ENCODE measurements at places on chromosomes 1 and 21. TPM values are rescaled to one million over a fixed set of nuclear protein-coding genes. Genes with fewer than 3 reads are reported as not detected.
A peak's percentile ranks its signal among the peaks of the same experiment; 100 is the strongest.

- peak; percentile 20 for DNase-seq
These were observed 3.1 kb downstream of the TACSTD2 start for GRCh38 chr1:58573705-58574591.

Gene FCRL5
- total RNA-seq = not detected

DNA sequence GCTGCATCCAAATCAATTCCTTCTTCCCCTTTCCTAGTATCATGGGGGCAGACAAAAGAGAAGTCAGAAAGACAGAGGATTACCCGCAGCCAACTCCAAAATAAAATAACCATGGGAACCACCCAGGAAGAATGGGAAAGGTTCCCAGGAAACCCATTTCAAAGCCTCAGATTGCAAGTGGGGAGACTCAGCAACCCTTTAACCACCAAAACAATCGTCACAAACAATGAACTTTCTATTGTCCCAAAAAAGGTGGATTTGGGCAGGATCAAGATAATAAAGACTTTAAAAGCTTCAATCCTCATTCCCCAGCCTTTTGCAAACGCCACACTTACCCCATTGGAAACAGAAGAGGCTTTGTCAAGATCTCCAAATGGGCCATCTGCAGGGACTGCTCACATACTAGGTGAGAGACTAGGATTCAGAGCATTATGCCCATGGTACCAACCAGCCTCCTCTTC is 5.1 kb downstream of the TIAM1 start:
- DNase-seq = peak; percentile 15

- DNase-seq = no peak
These were observed 79.2 kb upstream of the NRIP1 start for GRCh38 chr21:15144026-15144425.

Gene SPRR1B
- not detected for total RNA-seq

- DNase-seq = peak; percentile 15
These were observed 33.7 kb downstream of the SPTA1 start for GRCh38 chr1:158652721-158653334.

DNA sequence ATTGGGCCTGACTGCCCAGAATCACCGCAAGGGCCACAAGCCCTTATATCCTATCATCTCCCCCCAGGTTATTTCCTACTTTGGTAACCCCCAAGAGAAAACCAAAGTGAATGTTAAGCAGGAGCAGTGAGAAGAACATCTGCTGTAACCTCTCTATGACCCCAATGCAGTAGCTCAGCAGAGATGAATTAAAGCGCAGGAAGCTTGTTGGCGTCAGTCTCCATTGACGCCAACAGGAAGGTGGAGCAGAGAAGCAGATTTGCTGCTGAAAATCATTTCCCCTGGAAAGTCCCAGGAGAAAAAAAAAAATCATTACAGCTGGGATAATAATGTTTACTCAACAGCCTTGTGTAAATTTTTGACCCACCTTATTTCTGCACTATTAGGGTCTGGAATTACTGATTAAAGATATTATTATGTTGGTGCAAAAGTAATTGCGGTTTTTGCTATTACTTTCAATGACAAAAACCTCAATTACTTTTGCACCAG is 33.2 kb upstream of the FAM163A start:
- peak; percentile 45 for DNase-seq

DNA sequence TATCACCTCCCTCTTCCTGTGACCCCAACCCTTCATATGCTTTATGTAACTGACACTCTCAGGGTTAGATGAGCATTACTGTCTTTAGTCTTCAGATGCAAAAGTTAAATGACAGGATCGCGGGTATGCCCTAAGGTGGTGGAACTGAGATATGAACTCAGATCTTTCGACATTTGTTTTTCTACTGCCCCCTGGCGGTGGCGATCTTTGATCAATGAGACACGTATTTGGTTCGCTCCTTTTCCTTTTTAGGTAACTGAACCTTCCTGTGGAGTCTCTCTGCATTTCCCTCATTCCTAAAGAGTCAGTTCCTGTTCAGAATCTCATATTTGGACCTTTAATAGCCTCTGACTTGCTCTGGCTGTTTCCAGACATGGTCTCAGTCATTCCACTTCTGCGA is 47.8 kb upstream of the ZP4 start:
- no peak for DNase-seq

DNA sequence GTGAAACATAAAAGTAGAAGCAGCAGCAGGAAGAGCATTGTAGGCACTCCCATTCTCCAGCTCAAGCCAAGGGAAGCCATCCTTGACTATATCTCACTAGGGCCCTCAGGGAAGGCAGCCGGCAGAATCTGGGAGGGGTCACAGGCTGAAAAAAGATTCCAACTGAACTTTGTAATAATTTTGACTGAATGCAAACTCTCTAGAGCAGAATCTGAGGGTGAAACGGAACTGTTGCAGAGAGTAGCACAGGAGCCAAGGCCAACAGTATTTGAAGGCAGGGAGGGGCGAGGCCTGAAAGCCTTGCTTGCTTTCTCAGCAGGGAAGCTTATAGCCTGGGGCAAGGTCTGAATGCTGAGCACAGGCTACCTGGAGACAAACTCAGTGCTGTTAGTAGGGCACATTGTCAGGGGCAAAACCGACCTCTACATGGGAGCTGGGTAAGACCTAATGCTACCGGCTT is 180.6 kb downstream of the COL24A1 start:
- no peak for DNase-seq

Gene ACTRT2
- total RNA-seq = not detected

- DNase-seq = no peak
These were observed 25.8 kb downstream of the DESI2 start for GRCh38 chr1:244678697-244679096.

- peak; percentile 74 for DNase-seq
These were observed 7.2 kb upstream of the GNG12 start for GRCh38 chr1:67840449-67840848.

Gene EPHB2
- total RNA-seq = 1.4 TPM

Gene S100A11
- 1,277 TPM for total RNA-seq

GRCh38 chr1:16048573-16049189 is 5.1 kb downstream of the CLCNKB start:
- peak; percentile 30 for DNase-seq

DNA sequence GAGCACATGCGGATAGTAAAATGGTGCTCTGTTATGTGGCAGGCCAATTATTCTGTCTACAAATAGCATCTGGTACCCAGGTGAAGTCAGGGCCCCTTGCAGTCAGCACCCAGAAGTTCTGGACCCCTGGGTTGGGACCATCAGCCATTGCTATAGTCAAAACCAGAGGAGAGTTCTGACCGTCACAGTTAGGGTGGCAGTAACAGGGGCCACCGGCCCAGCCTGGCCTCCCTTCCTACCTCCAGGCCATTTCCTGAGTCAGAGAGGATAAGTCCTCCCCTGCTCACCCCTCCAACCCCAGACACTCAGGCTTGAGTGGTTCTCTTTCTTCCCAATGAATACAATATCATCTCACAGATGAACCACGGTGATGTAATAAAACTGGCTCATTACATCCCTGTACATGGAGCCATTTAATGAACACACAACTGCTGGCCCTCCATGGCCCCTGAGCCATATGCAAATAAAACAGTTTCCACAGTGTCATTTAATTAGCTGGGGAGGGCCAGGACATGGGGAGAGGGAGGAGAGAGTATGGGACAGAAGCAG is 673.6 kb downstream of the MATN1 start:
- no peak for DNase-seq

Gene IL24
- 2.6 TPM for total RNA-seq

- DNase-seq = no peak
These were observed 616.5 kb upstream of the RGS18 start for GRCh38 chr1:191541758-191542157.

GRCh38 chr1:70034403-70034802 is 171.0 kb downstream of the LRRC40 start:
- DNase-seq = peak; percentile 37

DNA sequence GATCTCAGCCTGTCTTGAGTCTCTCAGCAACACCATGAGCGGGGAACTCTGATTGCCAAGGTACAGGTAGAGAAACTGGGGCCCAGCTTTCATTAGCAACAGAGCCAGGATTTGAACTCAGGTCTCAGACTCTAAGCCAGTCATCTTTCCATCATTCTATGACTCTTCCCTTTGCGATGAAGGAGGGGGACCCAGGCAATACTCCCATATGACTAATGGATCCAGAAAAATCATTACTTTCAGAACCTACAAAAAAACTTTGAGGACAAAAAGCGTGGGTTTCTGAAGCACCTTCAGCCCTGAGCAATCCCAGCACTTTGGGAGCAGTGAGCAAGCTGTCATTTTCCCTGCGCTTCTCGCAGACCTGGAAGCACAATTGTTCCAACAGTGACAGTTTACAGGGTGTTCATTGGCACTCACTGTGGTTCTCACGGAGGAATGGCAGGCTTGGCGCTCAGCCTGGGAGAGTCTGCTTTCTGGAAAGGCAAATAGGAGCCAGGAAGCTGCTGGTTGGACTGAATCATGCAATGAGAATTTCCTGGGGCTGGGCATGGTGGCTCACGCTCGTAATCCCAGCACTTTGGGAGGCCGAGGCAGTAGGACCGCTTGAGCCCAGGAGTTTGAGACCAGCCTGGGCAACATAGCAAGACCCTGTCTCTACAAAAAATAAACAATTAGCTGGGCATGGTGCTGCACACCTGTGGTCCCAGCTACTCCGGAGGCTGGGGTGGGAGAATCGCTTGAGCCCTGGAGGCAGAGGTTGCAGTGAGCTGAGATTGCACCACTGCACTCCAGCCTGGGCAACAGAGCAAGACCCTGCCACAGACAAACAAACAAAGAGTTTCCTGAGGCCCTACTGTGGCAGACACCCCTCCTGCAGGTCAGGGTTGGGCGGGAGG is 40.1 kb downstream of the SLC2A7 start:
- DNase-seq = peak; percentile 98

DNA sequence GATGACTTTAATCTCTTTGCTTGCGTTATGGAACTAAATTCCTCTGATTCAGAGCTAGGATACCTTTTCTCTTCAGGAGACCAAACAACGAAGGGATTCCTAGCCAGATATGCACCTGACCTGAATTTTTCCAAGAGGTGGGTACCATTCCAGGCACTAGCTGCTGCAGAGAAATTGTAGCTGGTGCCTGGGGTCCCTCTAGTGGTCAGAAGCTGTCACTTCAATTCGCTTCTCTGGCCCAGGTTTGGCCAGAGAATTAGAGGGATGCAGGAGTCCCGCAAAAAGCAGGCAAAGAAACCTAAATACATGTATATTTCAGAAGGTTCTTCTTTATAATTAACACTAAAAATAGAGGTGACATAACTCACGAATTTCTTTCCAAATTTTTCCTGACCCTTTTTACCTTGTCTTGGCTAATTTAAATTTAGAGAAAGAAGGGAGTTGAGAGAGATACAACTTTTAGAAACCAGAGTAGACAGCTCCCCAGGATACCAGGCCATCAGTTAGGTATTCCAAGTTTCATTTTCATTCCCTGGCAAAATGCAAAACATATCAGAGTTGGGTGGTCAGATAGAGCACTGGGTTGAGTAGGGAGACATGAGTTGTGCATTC is 9.6 kb downstream of the ACKR1 start:
- DNase-seq = peak; percentile 38

Gene ATP13A2
- total RNA-seq = 75.0 TPM

DNA sequence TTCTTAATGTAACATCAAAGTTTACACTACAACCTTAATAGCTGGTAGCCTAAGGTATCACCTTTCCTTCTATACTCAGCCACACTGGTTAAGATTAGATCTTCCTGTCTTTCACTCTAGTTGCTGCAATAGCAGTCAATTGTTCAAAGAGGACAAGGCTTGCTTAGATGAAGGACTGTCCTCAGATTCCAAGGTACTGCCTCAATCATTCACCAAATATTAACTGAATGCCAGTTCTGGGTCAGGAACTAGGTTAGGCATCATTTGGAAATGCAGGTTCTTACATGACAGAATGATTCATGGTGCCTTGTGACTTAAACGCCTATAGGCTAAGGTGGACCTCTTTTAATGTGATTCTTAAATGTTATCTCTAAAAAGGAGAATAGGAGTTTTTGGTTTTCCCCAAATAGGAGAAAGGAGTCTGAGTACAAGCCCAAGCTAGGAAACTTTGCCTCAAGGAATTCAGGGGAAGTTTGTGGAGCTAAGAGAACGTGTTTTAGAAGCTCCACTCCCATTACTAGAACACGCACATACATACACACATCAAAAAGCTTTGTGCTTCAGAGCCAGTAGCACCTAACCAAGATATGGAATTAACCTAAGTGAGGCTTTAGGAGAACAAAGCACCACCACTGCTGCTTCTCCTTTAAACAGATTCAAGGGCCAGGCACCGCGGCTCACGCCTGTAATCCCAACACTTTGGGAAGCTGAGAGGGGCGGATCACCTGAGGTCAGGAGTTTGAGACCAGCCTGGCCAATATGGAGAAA is 8.5 kb upstream of the WDR47 start:
- DNase-seq = no peak

Gene ITLN2
- total RNA-seq = not detected

- DNase-seq = peak; percentile 93
These were observed 14.9 kb downstream of the TMEM51 start for GRCh38 chr1:15168479-15168878.

GRCh38 chr1:72526926-72527325 is 244.6 kb upstream of the NEGR1 start:
- no peak for DNase-seq

Gene GART
- total RNA-seq = 67.6 TPM

DNA sequence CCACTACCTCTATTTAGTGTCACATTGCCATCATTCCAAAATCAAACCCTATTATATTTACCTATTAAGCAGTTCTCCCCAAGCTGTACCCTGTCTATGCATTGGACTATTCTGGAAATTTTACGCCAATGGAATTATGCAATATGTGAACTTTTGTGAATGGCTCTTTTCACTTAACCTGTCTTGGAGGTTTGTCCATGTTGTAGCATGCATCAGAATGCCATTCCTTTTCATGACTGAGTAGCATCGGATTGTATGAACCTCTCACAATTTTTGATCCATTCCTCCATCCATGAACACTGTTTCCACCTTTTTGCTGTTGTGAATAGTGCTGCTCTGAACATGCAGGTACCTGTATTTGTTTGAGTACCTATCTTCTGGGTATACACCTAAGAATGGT is 33.7 kb downstream of the FAM163A start:
- DNase-seq = no peak

Gene PPIH
- 122 TPM for total RNA-seq

Gene FHAD1
- 6.8 TPM for total RNA-seq

Gene OR2T6
- not detected for total RNA-seq

- no peak for DNase-seq
These were observed 78.0 kb downstream of the OBSCN start for GRCh38 chr1:228285661-228286504.

GRCh38 chr1:79090985-79091384 is 84.5 kb upstream of the ADGRL4 start:
- no peak for DNase-seq
